ENCODE measurements at places on chromosomes 6 and 20.
A peak's percentile ranks its signal among the peaks of the same experiment; 100 is the strongest.

DNA sequence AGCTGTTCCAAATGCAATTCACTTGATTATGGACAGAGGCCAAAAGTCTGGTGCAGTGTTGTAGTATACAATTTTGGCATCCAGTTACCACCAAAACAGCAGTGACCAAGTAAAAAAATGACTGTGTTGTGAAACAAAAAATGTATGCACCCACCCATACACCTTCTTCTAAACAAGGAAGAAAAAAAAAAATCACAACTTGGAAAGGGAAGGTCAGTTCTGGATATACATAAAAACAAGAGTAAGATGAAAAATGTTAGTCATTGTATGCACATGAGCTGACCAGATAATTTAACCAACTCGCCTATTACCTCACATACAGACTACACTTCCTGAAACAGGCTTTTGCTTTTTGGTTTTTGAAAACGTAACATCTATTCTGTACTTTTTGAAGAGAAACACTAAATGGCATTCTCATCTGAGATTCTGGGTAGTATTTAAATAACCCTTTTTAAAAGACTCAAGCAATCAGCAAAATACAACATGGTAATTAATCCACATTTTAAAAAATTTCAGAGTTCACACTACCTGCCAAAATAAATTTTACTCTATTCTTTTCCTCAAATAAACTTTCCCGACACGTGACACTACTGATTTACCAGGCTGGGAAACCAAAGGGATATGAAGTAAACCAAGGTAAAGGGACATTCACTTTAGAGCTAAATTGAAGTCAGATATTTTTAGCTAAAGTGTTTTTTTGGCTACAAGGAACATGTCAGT lies 141.6 kb upstream of the SHLD1 start:
- no peak for DNase-seq

DNA sequence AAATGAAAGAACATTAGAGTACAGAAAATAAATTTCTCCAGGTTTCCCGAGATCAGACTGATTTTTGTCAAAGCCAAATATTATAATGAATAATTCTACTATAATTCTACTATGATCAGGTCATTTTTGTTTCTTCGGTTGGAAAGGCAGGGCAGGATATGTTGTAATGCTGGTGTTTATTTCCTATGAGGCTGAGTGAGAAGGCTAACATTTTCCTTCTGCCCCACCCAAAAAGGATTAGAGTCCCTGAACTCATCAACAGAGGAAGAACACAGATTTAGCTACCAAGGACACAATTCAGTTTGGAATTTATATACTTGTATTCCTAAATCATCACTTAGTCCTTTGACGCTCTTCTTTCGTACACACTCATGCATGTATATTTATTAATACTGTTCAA lies 318.9 kb downstream of the SYNE1 start:
- no peak for DNase-seq

DNA sequence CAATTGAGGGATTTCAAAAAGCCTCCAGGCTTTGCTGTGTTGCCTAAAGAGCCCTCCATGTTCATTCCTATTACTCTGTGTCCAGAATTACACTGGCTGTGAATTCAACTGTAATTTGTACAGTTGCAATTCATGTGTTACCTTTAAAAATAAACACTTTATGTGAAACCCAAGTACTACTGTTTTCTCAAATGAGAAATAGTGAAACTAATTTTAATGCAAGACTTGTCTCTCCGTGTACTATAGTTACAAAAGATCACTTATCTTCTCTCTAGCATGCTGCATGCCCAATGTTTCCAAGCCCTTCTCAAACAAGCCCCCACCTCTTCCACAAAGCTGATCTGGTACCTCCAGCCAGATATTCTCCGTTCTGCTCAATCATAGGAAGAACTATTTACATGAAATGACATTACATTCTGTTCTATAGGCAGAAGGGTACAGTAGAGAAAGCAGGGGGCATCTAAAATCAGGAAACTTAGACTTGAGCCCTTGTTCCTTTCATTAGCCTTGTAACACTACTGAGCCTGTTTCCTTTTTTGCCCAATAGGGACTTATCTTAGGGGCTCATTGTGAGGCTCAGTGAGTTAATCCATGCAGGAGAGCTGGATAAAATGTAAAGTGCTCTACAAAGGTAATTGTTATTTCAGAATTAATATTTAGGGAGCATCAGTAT lies 12.3 kb upstream of the COL9A1 start:
- DNase-seq: no peak

- peak; percentile 52 for DNase-seq
Observed at GRCh38 chr20:50575865-50576720, 65.9 kb downstream of the PTPN1 start.

GRCh38 chr6:125835221-125835744 lies 44.5 kb downstream of the NCOA7 start:
- no peak for DNase-seq

All from stimulated activated CD4-positive, alpha-beta T cell treated with anti-CD3 and anti-CD28 coated beads, Interleukin-4, amount 100 ng/mL, for 48 hours (primary cell).